MM.1S (cell line): ENCODE measurements at places on chromosomes 2 and 18.

DNA sequence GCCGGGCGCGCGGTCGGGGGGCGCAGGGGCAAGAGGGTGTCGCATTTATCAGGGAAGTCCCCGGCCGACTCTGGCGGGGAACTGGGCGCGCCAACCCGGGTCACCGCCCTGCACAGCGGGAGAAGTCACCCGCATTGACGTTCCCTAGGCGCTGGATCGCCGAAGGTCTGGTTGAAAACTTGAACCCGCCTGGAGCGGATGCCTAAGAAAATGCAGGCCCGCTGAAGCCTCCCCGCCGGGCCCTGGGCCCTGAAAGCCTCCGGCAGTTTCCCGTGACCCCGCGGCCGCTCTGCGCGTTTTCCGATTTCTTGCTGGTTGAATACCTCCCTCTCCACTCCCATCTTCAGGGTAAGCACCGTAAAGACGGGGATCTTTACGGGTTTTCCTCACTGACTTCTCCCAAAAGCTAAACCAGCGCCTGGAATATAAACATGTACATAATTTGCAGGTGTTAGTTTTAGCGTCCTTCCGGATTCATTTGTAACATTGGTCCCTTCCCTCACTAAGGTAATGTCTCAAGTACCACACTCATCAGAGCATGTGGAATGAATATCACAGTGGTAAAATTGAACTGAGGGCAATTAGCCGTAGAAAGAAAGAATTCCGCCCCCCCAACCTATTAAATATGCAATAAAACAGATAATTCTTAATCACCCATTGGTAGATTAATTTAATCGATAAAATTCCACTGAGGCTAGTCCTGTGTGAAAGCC lies 675 bp upstream of the SPIRE1 start:
- peaks cover 11% of the 10 kb centered on the region; the same call in 1 of the 2 replicates for H3K27me3 ChIP-seq
- peaks cover 5% of the 10 kb centered on the region; the same call in 1 of the 2 replicates for H3K4me1 ChIP-seq
- H3K27ac ChIP-seq = no peak overlapping the region
- H3K36me3 ChIP-seq = no peaks in the 10 kb centered on the region
- peak; percentile 20 for DNase-seq

DNA sequence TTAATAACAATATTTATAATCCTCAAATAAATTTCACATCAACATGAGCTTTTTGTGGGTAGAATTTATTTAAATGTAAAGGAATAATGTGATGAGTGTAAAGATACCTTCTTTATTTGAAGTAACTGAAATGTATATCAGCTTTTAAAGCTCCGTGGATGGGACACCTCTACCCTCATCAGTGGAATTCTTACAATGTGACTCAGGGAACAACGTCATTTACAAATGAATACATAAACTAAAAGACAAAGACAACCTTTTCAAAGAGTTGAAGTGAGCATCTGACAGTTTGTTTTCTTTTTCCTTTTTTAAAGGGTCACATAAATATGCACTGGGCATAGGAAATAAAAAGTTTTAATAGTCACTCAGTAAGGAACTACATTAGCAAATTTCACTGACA lies 1127.0 kb upstream of the CRIM1 start:
- no peaks in the 10 kb centered on the region for H3K27me3 ChIP-seq
- no peak overlapping the region for H3K4me3 ChIP-seq
- no peaks in the 10 kb centered on the region for H3K4me1 ChIP-seq
- no peak overlapping the region for H3K27ac ChIP-seq
- H3K36me3 ChIP-seq = no peaks in the 10 kb centered on the region
- no peak for DNase-seq

DNA sequence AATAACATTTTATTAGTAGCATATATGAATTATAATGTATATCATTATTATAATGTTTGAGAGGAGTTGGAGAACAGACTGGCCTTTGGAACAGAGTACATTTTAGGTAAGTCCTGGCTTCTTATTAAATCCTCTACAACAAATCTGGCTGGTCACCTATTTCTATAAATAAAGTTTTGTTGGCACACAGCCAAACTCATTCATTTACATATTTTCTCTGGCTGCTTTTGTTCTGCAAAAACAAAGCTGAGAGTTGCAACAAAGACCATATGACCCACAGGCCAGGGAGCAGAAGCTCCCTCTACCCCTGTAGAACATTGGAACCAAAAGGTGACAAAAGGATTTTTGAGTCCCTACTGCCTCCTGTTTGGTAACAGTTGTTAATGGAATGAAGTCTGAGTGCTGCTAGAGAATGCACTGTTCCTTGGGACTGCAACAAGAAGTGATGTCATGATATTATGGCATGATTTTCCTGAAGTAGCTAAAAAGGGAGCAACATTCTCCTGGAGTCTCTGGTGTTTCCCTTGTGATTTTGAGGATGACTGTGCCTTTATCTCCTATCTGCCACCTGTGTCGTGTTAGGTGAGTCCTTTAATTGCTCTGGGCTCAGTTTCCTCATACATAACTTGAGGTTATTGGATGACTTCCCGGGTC lies 22.0 kb upstream of the SP9 start:
- H3K4me1 ChIP-seq = peaks cover 5% of the 10 kb centered on the region
- no peaks in the 10 kb centered on the region for H3K27me3 ChIP-seq
- peak; percentile 79 for DNase-seq
- H3K4me3 ChIP-seq = no peak overlapping the region

DNA sequence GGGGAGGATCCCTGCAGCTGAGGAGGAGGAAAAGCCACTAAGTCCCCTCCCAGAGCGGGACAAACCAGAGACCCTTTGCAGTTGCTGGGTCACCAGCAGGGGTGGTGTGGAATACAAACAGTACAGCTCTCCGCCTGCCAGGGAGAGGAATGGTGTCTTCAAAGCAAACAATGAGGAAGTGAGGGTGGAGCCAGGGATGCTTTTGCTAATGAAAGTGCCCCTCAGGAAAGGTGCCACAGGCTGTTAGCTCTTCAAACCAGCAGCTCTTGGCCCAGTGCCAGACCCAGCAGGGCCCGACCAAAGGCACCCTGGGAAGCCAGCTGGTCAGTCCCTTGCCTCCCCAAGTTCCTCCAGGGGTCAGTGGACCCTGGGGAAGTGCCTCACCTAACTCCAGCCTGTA lies 102.8 kb downstream of the HIBCH start:
- no peak overlapping the region for H3K4me3 ChIP-seq
- peak; percentile 71 for DNase-seq
- H3K36me3 ChIP-seq = no peaks in the 10 kb centered on the region
- H3K4me1 ChIP-seq = 0 out of 2 replicates have a peak, but pooled peaks cover 6% of the 10 kb centered on the region
- no peaks in the 10 kb centered on the region for H3K27me3 ChIP-seq

- DNase-seq = no peak
- H3K4me3 ChIP-seq = no peak overlapping the region
- no peaks in the 10 kb centered on the region for H3K27me3 ChIP-seq
These were observed 72.4 kb upstream of the HS6ST1 start for GRCh38 chr2:128390991-128391630.

- H3K36me3 ChIP-seq = no peaks in the 10 kb centered on the region
- DNase-seq = no peak
- no peaks in the 10 kb centered on the region for H3K4me1 ChIP-seq
- H3K4me3 ChIP-seq = no peak overlapping the region
- H3K27ac ChIP-seq = no peak overlapping the region
- no peaks in the 10 kb centered on the region; the same call in 1 of the 2 replicates for H3K27me3 ChIP-seq
These were observed 160.5 kb downstream of the GLI2 start for GRCh38 chr2:120896126-120896525.

GRCh38 chr2:190678444-190679162 lies 29.7 kb downstream of the NAB1 start:
- H3K27ac ChIP-seq = no peak overlapping the region
- H3K36me3 ChIP-seq = no peaks in the 10 kb centered on the region
- no peak overlapping the region for H3K4me3 ChIP-seq
- DNase-seq = no peak
- H3K4me1 ChIP-seq = peaks cover 18% of the 10 kb centered on the region

GRCh38 chr2:66897181-66897580 lies 462.3 kb downstream of the MEIS1 start:
- H3K27ac ChIP-seq = no peak overlapping the region
- no peaks in the 10 kb centered on the region for H3K4me1 ChIP-seq
- no peaks in the 10 kb centered on the region for H3K27me3 ChIP-seq
- H3K36me3 ChIP-seq = no peaks in the 10 kb centered on the region
- DNase-seq = no peak
- no peak overlapping the region for H3K4me3 ChIP-seq

DNA sequence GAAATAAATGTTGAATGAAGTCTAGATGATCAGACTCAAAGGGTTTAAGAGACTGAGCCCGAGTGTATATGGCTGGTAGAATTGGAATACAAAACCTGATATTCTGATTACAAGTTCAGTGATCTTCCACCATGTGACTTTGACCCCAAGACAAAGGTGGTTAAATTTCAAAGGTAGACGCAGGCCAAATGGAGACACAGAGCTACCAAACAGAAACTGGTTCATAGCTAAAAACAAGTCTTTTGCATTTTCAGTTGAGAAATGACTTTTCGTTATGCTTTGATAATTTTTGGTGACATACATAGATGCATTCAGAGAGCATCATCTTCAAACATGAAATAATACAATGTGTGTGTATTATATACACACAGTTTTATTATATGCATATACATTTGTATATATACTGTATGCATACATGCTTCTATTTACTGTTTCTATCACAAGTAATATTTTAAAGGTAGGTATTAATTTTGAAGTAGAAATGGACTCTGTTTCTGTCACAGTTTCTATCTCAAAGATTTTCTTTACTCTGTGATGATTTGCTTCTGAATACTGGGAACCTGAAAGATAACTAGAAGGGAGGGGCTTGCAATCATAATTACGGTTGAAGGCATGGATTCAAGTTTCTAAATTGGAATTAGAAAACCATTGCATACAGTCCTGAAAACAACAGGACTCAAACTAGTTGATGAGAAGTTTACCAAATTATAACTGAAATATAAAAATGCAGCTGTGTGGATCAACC lies 142.3 kb downstream of the ABCA12 start:
- no peak overlapping the region for H3K27ac ChIP-seq
- H3K36me3 ChIP-seq = no peaks in the 10 kb centered on the region

- H3K4me3 ChIP-seq = peak overlapping the region; percentile 54
- peak overlapping the region; percentile 96 for H3K27ac ChIP-seq
- DNase-seq = peak; percentile 52
- H3K36me3 ChIP-seq = no peaks in the 10 kb centered on the region; the same call in 1 of the 2 replicates
These were observed 11.6 kb downstream of the CFLAR start for GRCh38 chr2:201127570-201127969.

- H3K27ac ChIP-seq = no peak overlapping the region
- H3K4me3 ChIP-seq = no peak overlapping the region
- H3K4me1 ChIP-seq = no peaks in the 10 kb centered on the region
- no peaks in the 10 kb centered on the region for H3K27me3 ChIP-seq
These were observed 17.2 kb downstream of the GKN2 start for GRCh38 chr2:68935471-68935870.

DNA sequence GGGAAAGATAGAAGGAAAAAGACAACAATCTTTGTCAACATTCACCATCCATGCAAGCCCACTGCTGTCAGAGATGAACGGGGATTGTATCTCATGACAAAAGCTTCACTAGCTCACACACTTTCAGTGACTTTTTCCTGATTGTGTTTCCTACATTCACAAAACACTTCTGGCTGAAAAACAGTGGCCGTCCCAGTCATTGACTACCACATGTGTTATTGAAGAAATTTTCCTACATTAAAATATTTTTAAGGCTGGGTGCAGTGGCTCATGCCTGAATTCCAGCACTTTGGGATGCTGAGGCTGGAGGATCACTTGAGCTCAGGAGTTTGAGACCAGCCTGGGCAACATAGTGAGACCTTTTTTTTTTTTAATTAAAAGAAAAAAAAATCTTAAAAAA lies 90.9 kb downstream of the MOGAT1 start:
- no peak for DNase-seq
- H3K27ac ChIP-seq = no peak overlapping the region
- no peaks in the 10 kb centered on the region for H3K27me3 ChIP-seq
- H3K4me1 ChIP-seq = no peaks in the 10 kb centered on the region

GRCh38 chr18:45686891-45687611 lies 36.9 kb upstream of the SLC14A1 start:
- peak overlapping the region; percentile 96 for H3K27ac ChIP-seq
- peaks cover 26% of the 10 kb centered on the region for H3K4me1 ChIP-seq
- no peaks in the 10 kb centered on the region for H3K36me3 ChIP-seq
- H3K27me3 ChIP-seq = no peaks in the 10 kb centered on the region
- peak; percentile 90 for DNase-seq
- H3K4me3 ChIP-seq = peak overlapping the region; percentile 65

- H3K27me3 ChIP-seq = no peaks in the 10 kb centered on the region
- H3K27ac ChIP-seq = no peak overlapping the region
- H3K4me1 ChIP-seq = no peaks in the 10 kb centered on the region
- no peak for DNase-seq
- H3K4me3 ChIP-seq = no peak overlapping the region
These were observed 11.1 kb downstream of the AMMECR1L start for GRCh38 chr2:127874378-127875269.

DNA sequence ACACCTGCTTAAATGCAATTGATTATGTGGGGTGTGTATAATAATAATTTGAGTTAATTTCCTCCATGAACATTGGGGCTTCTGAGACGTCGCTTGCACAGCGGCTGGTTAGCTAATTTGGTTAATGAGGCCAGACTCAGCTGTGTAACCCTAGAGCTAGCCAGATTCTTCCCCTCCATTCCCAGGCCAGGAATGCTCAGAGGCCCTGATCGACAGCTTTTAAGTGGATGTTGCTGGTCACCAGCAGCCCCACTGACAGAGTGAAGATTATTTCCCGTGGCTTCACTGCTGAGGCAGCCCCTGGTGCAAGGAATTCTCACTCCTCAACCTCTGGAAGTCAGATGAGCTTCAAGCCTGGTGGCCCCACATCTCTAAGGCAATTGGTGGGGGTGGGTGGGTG lies 12.4 kb upstream of the EPAS1 start:
- no peaks in the 10 kb centered on the region for H3K27me3 ChIP-seq
- no peak for DNase-seq
- no peak overlapping the region for H3K4me3 ChIP-seq
- H3K27ac ChIP-seq = no peak overlapping the region
- H3K4me1 ChIP-seq = no peaks in the 10 kb centered on the region

DNA sequence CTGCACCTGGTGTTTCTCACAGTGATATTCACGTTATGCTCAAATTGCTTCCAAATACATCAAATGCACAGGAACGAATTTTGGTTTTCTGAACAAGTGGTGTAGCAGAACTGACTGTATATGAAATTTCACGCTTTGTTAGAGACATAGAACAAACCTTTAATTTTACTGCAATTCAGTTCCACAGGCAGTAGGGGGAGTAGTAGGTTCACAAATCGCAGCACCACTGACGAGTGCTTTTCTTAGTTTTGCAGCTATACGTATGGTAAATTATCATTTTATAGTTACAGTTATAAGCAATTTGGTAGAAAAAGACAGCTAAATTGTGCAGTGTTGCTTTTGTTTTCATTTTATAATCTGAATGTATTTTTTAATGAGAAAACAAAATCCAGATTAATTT lies 113.3 kb downstream of the KIAA1328 start:
- H3K27ac ChIP-seq = no peak overlapping the region
- no peaks in the 10 kb centered on the region for H3K4me1 ChIP-seq
- DNase-seq = peak; percentile 40
- H3K27me3 ChIP-seq = no peaks in the 10 kb centered on the region
- H3K36me3 ChIP-seq = no peaks in the 10 kb centered on the region

DNA sequence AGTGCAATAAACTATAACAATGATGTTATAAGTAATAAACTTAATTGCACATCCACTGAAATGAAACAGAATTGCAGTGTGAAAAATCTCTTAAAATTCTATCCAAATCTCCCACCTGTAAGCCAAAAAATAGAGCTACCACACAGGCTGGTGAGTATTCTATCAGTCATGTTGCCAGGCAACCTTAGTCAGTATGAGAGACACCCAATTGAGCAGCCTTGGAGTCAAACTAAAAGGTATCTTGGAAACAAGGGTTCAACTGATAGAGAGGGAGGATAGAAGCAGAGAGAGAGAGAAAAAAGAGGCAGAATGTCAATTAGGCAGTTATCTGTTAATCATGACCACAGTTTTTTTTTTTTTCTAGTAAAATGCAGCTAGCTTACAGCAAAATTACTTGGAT lies 45.8 kb downstream of the GALNT13 start:
- no peaks in the 10 kb centered on the region for H3K27me3 ChIP-seq
- no peak overlapping the region for H3K27ac ChIP-seq
- DNase-seq = no peak
